ENCODE measurements at places on chromosomes 7 and 10.

DNA sequence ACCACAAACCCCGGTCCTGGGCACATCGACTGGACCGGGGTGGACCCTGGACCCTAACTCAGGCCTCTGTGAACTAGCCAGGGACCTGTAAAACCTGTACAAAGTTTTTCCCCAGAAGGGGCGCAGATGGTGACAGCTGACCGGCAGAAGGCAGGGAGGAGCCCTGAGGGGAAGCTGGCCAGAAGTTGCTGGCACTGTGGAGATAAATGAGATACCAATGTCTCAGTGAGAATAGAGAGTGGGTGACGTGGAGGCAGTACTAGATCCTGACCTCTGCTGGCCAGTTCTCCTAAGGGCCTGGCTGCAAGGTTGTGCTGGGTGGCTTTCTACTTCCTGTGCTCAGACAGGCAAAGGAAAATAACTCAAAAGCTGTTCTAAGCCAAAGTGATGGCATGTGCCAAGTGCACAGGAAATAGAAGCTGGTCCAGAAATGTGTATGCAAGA is 10.6 kb upstream of the TSPAN14 start:
- DNase-seq = no peak

- DNase-seq = no peak
Observed at GRCh38 chr7:131281266-131282048, 46.2 kb upstream of the MKLN1 start.

DNA sequence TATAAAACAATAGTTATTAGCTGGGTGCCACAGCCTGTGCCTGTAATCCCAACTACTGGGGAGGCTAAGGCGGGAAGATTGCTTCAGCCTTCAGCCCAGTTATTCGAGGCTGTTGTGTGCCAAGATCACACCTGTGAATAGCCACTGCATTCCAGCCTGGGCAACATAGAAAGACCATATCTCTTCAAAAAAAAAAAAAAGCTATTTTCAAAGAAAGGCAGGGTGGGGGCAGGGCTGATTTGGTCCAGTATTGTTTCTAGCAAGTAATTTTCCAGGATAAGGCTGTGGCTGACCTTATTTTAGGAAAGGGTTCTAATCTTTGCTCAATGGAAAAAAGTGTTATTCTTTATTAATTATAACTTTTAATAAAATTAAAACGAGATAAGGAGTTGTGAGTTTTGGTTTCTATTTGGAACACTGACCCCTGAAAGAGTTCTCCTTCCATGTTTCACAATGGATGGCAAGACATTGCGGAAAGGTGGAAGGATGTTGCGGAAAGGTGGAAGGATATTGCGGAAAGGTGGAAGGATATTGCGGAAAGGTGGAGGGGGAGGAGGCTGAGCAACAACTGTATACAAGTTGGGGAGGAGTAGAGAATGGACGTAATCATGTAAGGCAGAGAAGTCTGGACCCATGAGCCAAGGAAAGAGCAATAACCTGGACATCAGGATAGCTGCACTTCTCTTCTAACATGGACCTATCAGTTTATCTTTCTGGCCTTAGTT is 1.5 kb upstream of the C1GALT1 start:
- no peak for DNase-seq

DNA sequence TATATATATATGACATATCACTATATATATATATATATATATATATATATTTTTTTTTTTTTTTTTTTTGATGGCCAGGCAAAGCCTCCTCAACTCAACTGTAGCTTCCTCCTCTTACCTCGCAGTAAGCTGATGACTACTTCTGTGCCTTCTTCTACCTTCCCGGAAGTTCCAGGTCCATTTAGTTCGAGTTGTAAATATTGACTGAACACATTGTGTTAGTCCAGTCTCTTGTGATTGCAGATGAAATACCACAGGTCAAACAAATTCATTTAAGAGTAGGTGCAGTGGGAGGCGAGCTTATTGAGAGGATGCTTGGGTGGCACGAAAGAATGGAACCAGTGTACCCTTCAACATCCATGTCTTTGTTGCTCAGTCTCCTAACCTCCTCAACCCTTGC is 144.6 kb downstream of the ST7 start:
- no peak for DNase-seq

GRCh38 chr7:55253188-55253587 is 111.9 kb upstream of the LANCL2 start:
- DNase-seq = no peak

GRCh38 chr7:16758036-16758435 is 4.5 kb downstream of the TSPAN13 start:
- no peak for DNase-seq

DNA sequence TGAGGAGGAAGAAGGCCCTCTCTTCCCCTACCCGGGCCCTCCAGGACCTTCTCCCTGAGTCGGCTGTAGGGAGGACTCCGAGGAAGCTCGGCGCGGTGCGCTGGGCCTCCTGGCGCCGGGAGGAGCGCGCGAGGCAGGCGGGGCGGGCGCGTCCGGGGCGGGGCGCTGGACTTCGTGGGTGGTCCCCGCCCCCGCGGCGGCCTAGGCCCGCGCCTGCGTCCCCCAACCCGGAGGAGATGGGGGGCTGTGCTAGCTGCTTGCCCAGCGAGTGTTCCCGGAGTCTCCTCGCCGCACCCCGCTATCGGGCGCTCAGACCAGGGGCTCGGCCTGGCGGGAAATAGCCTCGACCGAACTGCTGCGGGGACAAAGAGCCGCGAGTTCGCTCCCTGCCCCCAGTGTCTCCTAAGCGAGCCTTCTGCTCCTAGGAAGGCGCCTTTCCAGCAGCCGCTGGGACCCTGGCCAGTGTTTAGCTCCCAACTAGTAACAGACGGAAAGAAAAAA is 19.2 kb upstream of the SMO start:
- DNase-seq = no peak

DNA sequence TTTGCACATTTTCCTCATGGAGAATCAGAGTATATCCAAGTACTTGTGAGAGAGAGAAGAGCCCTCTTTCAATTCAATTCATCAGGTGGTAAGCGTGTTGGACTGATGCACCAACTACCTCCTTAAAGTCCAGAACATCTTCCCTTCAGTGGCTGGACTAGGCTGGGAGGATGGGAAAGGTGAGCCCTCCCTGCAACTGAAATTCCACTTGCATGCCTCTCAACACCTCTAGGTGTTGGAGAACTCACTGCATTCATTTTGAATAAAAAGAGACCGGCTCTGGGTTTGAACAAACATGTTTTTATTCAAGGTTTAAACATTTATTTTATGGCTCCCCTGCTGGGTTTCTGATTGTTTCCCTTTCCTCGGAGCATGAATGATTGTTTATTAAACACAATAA is 573.5 kb downstream of the CCSER2 start:
- DNase-seq = no peak

- no peak for DNase-seq
Observed at GRCh38 chr10:116952729-116953128, 52.3 kb downstream of the SHTN1 start.

DNA sequence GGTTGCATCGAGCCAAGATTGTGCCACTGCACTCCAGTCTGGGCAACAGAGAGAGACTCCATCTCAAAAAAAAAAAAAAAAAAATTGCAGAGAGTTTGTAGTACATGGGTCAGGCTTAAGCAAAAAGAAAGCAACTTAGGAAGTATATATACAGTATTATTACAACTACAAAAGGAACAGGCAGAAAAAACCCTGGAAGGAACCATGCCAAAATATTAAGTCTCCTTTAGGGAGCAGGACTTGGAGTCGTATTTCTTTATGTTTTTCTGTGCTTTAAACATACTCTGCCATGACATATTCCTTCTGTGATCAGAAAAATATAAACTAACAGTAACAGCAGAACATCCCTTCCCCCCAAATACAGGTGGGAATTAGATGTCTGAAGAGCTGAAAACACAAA is 144.4 kb downstream of the CUX1 start:
- no peak for DNase-seq

DNA sequence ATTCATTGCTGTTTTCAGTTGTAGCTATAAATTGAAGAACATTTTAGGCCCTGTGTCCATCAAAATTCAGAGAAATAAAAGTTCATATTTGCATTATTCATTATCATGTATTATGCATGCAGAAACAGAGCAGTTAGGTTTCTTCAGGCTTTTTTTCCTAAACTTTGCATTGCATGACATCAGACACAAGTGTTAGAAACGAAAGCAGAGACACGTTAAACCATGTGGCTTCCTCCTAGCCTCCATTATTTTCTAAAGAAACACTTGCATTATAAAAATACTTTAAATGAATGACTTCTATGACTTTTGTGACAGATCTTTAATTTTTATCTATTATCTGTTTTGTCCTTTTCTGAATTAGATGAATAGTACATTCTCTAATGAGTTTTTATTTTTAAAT is 8.8 kb upstream of the EBLN1 start:
- no peak for DNase-seq

DNA sequence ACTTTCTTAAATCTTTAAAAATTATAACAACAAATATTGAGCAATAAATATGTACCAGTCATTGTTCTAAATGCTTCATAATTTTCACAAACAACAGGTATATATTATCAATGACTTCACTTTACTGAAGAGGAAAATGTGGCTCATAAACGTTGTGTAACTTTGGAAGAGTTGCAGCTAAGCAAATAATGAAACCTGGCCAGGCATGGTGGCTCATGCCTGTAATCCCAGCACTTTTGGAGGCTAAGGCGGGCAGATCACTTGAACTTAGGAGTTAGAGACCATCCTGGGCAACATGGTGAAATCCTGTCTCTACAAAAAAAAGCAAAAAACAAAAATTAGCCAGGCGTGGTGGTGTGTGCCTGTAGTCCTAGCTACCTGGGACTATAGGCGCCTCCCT is 71.9 kb upstream of the AMPH start:
- DNase-seq = no peak

- no peak for DNase-seq
Observed at GRCh38 chr7:54960517-54960916, 58.3 kb upstream of the EGFR start.

DNA sequence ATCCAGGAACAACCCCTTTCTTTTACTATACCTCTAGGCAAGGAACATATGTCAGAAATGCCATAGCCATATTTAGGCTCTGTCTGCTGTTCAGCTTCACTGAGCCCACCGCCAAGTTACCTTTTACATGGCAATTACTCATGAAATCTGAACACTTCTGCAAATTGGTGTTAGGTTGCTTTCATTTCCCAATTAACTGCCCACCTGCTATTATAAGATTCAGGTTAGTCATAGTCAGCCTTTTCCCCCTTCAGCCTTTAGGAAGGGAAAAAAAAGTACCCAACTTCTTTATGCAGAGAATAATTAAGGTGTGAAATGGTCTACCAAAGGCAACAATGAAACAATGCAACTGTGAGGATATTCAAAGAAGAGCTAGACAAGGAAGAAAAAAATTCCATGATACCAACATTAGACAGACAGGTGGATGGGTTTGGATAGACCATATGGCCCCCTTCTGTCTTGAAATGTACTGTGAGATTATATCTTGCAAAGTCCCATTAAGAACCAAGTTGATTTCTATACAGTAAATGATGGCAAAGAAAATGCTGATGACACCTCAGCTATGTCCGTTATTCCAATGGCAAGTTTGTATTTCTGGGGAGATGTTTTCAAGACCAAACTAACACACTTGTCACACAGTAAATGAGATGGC is 442.1 kb upstream of the NRP1 start:
- no peak for DNase-seq

DNA sequence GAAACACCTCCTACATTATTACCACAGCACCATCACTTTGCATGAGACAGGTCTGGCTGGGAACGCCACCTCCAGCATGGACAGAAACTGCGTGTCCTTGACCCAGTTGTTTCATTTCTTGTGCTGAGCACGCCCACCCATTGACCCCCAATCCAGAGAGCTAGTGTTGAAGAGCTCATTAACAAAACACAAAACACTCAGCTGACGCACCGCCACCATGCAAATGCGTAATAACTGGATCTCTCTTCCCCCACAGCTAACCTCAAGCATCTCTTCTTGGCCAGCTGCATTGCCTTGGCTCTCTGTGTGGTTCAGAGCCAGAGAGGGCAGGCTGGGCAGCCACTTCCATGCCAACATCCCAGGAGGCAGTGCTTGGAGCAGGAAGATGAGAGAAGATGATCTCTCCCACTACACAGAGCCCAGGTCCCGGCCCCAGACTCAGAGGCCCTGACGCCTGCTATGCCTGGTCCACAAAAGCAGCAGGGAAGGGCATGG is 173.5 kb downstream of the PLXNA4 start:
- DNase-seq = no peak

DNA sequence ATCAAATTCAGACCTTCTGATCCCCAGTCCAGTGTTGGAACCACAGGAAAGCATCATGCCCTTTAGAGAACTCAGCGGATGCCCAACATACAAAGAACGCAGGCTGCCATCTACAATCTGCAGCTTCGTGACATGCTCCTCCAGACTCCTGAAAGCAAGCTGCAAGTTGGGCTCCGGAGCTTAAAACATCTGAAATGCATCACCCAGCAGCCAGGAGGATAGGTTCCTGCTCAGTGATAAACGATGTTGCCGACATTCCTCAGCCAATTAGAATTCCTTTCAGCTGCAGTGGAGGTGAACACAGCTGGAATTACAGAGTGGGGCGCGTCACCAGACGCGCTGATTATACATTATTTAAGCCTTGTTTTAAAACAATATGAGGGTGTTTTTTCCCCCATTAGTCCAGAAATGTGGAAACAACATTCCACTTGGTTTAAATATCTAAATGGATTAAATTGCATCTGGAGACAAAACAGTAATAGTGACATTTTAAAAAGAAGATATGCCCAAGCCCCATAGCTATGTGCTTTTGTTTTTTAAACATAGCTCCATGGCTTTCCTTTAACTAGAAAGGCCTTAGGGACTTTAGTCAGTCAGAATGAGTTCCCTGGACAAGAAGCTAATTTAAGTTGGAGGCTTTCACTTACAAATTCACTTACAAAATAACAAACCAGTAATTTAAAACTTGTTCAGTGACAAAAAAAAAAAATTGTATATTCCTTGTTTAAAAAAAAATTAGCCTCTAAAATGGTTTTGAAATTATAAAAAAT is 6.3 kb downstream of the SMURF1 start:
- DNase-seq = no peak

- no peak for DNase-seq
Observed at GRCh38 chr10:124688889-124689670, 55.1 kb downstream of the FAM53B start.

DNA sequence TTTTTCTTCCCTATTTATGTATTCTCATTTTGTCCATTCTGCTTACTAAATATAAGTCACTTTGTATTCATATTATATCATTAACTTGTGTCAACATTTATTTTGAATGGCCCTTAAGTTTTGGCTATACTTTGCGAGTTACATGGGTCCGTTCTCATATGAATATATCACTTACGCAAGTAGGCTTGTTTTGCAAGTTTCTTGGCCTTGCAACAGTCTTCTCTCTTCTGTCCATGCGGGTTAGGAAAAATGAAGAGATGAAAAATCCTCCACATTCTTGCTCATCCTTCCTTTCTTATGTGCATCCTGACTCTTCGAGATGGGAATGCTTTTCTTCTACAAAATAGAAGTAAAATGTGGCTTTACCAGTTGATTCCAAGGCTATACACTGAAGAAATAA is 82.8 kb downstream of the GPR158 start:
- no peak for DNase-seq

DNA sequence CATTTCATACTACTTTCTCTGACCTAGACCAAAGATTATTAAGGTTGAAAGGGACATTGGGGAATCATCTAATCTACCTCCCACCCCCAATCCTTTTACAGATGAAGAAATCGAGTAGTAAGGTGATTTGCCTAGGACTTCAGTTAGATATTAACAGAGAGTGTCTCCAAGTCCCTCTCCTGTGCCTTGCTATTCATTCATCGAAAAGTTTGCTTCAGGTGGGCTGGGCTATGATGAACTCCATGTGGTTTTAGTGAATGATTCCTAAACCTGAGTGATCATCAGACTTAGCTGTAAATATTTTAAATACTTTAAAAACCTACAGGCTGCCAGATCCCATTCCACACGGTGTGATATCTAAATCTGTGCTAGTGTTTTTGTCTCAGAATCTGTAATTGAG is 259.4 kb upstream of the SORCS1 start:
- DNase-seq = no peak

GRCh38 chr10:17504547-17505245 is 50.3 kb upstream of the ST8SIA6 start:
- no peak for DNase-seq

Data from substantia nigra (tissue), 51 donors.